ENCODE measurements at places on chromosomes 1 and 21. TPM values are rescaled to one million over a fixed set of nuclear protein-coding genes. Genes with fewer than 3 reads are reported as not detected.

DNA sequence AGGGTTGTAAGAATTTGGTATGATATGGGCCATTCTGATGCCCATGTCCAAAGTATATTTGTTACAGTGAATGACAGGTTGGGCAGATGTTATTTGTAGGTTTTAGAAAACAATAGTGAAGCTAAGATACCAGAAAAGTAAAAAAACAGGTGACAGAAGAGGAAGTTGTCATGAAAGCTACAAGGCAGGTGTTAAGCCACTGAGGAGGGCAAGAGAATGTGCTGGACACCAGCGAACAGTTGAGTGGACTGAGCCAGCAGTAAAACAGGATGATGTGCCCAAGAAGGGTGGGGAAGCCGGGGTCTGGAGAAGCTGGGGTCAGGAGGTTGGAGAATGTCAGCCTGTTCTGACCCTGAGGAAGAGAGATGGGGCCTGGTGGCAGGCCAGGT lies 83.3 kb downstream of the DTL start:
- no peak for DNase-seq
- no peak overlapping the region for H3K27ac ChIP-seq
- no peaks in the 10 kb centered on the region for H3K27me3 ChIP-seq
- no peaks in the 10 kb centered on the region for H3K36me3 ChIP-seq
- peaks cover 15% of the 10 kb centered on the region for H3K4me1 ChIP-seq
- no peak overlapping the region for H3K4me3 ChIP-seq

GRCh38 chr21:28856588-28857250 lies 136.0 kb downstream of the LTN1 start:
- no peak overlapping the region for H3K27ac ChIP-seq
- no peaks in the 10 kb centered on the region for H3K4me1 ChIP-seq
- DNase-seq: no peak
- H3K27me3 ChIP-seq: no peaks in the 10 kb centered on the region
- no peaks in the 10 kb centered on the region for H3K36me3 ChIP-seq

Gene NTNG1
- total RNA-seq: not detected

- no peak for DNase-seq
- H3K4me3 ChIP-seq: no peak overlapping the region
- no peak overlapping the region for H3K27ac ChIP-seq
Measured at GRCh38 chr1:26580116-26580515, 50.6 kb downstream of the RPS6KA1 start.

DNA sequence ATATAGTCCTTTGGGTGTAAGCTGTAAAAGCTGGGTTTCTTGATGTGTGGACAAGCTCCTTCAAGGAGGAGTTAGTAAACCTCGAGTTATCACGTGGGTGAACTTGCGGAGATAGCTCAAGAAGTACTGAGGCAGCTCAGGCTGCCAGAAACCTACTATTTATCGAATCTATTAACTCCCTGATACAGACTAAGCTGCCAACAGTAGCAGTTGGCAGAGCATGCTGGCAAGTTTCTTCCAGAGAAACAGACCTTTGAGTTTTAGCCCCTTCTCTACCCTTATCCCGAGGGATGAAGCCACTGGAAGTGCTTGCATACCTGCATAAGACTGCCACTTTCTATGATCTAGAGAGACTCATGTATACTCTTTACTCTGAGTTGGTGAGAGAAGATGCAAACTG lies 624.5 kb upstream of the USP24 start:
- H3K4me1 ChIP-seq: no peaks in the 10 kb centered on the region
- H3K36me3 ChIP-seq: no peaks in the 10 kb centered on the region
- no peak for DNase-seq
- H3K27me3 ChIP-seq: no peaks in the 10 kb centered on the region
- no peak overlapping the region for H3K4me3 ChIP-seq

Gene CGN
- 0.32 TPM for total RNA-seq

Gene ZBTB8OS
- total RNA-seq: 66.2 TPM

- DNase-seq: no peak
- no peak overlapping the region for H3K27ac ChIP-seq
- peaks cover 6% of the 10 kb centered on the region for H3K4me1 ChIP-seq
- no peak overlapping the region for H3K4me3 ChIP-seq
- no peaks in the 10 kb centered on the region for H3K27me3 ChIP-seq
Measured at GRCh38 chr21:18960306-18960705, 556.7 kb upstream of the TMPRSS15 start.

DNA sequence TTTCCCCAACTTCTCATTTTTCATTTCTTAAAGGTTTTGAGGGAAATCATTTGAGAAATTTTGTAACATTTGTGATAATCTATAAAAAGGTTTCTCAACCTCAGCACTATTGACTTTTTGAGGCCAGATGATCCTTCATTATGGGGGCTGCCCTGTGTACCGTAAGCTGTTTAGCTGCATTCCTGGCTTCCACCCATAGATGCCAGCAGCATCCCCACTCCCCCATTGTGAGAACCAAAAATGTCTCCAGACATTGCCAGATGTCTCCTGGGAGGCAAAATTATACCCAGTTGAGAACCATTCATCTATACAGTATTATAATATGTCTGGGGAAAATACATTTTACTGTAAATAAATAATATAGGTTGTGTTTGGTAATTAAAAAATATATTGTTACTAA lies 146.0 kb downstream of the PBX1 start:
- no peaks in the 10 kb centered on the region for H3K27me3 ChIP-seq
- no peak overlapping the region for H3K4me3 ChIP-seq
- H3K36me3 ChIP-seq: no peaks in the 10 kb centered on the region
- peaks cover 36% of the 10 kb centered on the region for H3K4me1 ChIP-seq

Gene DDX20
- total RNA-seq: 14.8 TPM

- H3K4me3 ChIP-seq: no peak overlapping the region
- no peak for DNase-seq
- peaks cover 21% of the 10 kb centered on the region for H3K36me3 ChIP-seq
- H3K27ac ChIP-seq: no peak overlapping the region
Measured at GRCh38 chr21:41863439-41863740, 15.8 kb downstream of the PRDM15 start.

DNA sequence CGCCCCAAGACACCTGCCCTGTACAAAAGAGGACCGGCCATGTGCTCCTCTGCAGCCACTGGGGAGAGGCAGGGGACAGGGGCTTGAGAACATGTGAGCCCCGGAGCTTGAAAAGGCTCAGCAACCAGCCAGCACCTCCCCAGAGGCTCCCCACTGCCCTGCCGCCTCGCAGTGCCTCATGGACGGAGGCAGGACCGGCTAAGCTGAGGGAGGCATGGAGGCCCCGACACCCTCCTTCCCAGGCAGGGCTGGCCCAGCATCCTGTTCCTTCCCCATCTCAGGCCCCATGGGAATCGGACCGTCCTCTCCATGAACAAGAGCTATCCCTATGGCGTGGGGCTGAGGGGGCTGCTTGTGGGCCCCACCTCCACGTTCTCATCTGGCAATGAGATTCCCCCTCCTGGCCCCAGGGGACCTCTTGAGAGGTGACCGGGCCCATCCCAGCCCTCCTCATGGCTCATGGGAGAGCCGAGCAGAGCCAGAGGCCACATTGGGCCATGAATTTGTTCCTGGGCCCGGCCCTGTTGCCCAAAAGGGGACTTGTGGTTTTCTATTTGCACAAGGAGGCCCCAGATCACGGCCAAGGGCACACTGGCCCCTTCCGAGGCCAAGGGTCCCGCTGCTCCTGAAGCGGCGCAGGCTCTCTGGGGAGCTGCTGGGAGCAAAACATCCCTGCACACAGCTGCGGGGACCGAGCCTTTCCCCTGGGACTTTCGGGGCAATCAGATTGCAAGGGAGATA lies 65.2 kb upstream of the ARHGEF16 start:
- no peak overlapping the region for H3K27ac ChIP-seq
- H3K27me3 ChIP-seq: peaks cover 60% of the 10 kb centered on the region
- no peaks in the 10 kb centered on the region for H3K36me3 ChIP-seq
- H3K4me1 ChIP-seq: no peaks in the 10 kb centered on the region
- DNase-seq: no peak

All from MCF 10A (cell line).